Lower lobe of right lung (tissue), 2 donors: ENCODE measurements at places on chromosomes 12 and 14. TPM values are rescaled to one million over a fixed set of nuclear protein-coding genes. Genes with fewer than 3 reads are reported as not detected.

TAS2R10 gene
- 0.35 TPM for total RNA-seq

TEAD4 gene
- total RNA-seq, result 27.3 TPM

PLBD1 gene
- 106 TPM for total RNA-seq

- DNase-seq, result no peak
Measured at GRCh38 chr12:118607831-118608230, 231.5 kb downstream of the SUDS3 start.

DNA sequence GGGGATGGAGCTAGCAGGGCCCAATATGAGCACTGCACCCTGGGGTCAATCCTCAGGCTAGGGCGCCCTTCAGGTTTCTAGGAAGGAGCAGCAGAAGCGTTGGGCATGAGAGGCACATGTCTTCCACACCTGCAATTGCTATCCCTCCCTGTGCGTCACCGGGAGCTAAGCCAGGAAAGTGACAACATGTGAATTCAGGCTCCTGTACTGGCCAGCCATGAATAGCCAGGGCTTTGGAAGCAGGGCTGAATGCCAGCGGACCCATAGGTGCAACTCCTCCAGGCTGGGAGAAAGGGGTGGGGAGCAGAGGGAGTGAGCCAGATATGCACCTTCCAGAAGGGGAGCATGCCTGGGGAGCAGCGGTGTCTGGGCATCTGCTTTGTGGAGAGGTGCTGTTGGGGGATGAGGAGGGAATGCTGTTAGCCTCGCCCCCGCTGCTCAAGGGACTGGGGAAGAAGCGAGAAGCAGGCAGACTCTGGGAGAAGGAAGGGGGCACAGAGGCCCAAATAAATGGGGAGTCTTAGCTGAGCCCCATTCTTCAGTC lies 6.1 kb downstream of the HOXC5 start:
- no peak for DNase-seq
